ENCODE measurements at places on chromosomes 13 and 19.

DNA sequence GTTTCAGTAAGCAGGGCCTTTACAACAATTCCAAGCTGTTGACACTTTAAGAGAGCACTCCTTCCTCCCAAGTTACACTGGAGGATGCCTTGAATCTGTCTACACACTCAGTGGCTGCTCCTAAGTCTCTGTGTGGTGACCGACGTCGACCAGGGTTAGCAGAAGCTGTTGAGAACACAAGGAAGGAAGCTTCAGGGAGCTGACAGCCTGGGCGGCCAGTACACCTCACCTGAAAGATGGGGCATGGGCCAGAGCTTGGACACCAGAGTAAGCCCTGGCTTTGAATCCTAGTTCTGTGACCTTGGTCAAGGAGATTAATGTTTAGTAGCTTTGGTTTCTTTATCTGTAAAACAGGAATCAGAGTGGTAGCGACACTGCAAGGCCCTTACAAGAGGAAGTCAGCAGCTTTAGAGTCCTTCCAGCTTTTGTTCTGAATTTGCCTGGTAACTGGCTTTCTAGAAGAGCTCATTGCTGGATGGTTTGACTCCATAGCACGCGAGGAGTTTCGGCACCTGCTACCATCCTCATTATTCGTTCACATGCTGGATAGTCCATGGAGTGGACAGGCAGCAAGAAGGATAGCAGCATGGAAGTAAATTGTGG is 214.2 kb downstream of the FGF9 start:
- DNase-seq = no peak

DNA sequence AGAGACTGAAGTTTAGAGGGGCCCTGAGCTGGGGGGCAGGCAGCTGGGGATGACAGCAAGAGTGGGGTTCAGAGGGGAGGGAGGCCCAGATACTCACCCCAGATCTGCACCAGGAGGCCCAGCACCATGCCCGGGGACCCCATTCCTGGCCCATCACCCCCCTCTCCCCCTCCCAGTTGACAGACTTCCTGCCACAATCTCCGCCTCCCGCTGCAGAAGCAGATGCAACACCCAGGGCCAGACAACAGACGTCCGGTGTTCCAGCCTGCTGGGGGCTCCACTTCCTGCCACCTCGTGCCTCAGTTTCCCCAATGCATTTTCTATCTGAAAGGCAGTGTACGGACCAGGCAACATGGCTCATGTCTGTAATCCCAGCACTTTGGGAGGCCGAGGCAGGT is at the start of gene TMIGD2:
Gene TMIGD2 (minus strand): TSS at position 147 of the 398 bp plus-strand sequence. CDS start 4 bp downstream, at position 143.
- no peak for DNase-seq

GRCh38 chr13:94400874-94401273 is 78.6 kb downstream of the DCT start:
- DNase-seq = no peak

DNA sequence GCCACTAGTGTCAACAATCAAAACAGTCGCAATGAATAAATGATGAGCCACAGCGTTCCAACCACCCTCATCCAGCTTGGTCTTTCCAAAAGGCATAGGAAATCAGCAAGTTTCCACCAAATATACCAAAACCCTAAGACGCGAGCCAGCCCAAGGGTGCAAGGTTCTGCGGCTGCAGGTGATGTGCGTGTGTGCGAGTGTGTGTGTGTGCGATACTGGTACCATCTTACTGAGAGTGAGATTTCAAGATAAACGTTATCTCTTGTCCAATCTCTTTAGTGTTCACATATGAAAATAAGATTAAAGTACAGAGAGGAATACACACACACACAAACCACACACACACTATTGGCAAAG is 895 bp upstream of the TRPC4 start:
- DNase-seq = no peak

GRCh38 chr13:29791508-29791907 is 58.9 kb downstream of the UBL3 start:
- no peak for DNase-seq

DNA sequence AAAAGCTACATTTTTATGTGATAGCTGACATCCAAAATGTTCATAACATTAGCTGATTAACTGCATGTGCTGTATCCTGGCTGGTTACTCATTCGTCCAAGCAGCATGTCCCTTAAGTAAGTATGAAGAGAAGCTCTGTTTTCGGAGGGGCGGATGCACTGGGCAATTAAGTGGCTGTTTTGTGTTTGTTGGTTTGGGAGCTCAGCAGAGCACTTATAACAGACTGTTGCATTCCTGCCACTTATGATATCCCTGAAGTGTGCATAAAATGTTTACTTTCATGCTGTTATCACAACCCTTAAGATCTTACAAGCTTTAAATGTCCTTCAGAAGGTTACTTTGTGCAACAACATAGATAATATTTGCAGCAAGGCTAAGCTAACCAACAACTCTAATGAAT is 264.1 kb downstream of the NALCN start:
- no peak for DNase-seq

- DNase-seq = peak; percentile 7
Observed at GRCh38 chr13:91805605-91806004, 407.2 kb downstream of the GPC5 start.

DNA sequence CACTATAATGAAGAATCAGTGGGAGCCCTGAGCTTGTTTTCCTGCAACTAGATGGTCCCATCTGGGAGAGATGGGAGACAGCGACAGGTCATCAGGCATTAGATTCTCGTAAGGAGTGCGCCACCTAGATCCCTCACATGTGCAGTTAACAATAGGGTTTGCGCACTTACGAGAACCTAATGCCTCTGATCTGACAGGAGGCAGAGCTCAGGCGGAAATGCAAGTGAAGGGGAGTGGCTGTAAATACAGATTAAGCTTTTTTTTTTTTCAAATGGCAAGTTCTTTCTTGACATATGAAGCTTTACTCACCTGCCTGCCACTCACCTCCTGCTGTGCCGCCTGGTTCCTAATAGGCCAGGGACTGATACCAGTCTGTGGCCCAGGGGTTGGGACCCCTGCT is 14.4 kb downstream of the CDC16 start:
- DNase-seq = no peak

DNA sequence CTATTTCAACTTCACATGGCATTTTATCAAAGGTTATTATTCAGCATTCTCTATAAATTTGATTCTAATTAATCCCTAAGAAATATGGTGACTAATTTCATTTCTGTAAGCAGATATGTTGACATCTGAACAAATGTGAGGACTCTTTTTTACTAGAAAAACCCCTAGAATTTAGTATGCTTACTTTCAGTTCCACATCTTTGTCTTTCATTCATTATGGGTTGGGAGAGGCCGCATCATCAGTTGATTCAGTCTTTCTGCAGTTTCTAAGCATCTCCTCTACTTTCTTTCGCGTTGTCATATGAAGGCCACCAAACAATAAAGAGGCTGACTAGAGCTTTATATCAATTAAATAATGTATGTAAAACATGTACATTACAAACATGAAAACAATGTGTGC is 55.4 kb upstream of the MTIF3 start:
- DNase-seq = no peak

DNA sequence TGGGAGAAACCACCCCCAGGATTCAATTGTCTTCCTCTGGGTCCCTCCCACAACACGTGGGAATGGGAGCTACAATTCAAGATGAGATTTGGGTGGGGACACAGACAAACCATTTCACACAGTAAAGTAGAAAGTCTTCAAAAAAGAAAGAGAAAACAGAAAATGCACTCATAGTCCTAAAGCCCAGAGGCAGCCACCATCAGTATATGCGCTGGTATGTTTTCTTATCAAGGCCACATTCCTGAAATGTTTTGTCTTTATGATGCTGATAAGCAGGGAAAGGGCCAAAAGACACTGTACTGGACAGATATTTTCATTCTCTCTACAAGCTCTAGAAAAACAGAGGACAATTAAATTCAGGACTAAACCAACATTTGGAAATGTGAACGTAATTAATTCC is 375.8 kb upstream of the TSHZ3 start:
- DNase-seq = no peak

- peak; percentile 10 for DNase-seq
Observed at GRCh38 chr19:13537454-13537853, 31.2 kb upstream of the CACNA1A start.

- DNase-seq = no peak
Observed at GRCh38 chr13:26200811-26201210, 21.3 kb downstream of the RNF6 start.

GRCh38 chr19:10797078-10797477 is 38.9 kb downstream of the TMED1 start:
- no peak for DNase-seq
